Left hindlimb (tissue), 1 donor: ENCODE measurements at places on chromosomes 6 and 20.

GRCh38 chr6:90083891-90084290 lies 189.6 kb downstream of the GJA10 start:
- DNase-seq = no peak

DNA sequence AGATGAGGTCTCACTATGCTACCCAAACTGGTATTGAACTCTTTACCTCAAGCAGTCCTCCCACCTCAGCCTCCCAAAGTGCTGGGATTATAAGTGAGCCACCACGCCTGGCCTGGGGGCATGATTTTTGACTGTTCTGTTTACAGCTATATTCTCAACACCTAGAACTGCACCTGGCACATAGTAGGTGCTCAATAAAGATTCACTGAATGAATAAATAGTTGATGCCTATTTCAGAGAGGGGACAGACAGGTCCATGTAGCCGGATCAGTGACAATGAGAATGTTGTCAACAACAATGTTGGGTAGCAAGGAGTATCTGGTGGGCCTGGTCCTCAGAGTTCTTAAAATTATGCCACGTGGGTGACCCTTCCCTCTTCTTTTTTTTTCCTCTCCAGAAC lies 8.9 kb downstream of the TRAF3IP2 start:
- DNase-seq = no peak

- no peak for DNase-seq
Measured at GRCh38 chr6:118774581-118774980, 119.4 kb upstream of the ASF1A start.

GRCh38 chr6:116096979-116097816 lies 3.5 kb upstream of the NT5DC1 start:
- DNase-seq = no peak

GRCh38 chr20:47982574-47983360 lies 197.5 kb upstream of the SULF2 start:
- no peak for DNase-seq

GRCh38 chr6:34468378-34468892 lies 2.6 kb downstream of the PACSIN1 start:
- DNase-seq = no peak

- peak; percentile 45 for DNase-seq
Measured at GRCh38 chr6:1170794-1171193, 141.1 kb upstream of the FOXQ1 start.

GRCh38 chr20:7463290-7463689 lies 477.0 kb downstream of the HAO1 start:
- DNase-seq = no peak

DNA sequence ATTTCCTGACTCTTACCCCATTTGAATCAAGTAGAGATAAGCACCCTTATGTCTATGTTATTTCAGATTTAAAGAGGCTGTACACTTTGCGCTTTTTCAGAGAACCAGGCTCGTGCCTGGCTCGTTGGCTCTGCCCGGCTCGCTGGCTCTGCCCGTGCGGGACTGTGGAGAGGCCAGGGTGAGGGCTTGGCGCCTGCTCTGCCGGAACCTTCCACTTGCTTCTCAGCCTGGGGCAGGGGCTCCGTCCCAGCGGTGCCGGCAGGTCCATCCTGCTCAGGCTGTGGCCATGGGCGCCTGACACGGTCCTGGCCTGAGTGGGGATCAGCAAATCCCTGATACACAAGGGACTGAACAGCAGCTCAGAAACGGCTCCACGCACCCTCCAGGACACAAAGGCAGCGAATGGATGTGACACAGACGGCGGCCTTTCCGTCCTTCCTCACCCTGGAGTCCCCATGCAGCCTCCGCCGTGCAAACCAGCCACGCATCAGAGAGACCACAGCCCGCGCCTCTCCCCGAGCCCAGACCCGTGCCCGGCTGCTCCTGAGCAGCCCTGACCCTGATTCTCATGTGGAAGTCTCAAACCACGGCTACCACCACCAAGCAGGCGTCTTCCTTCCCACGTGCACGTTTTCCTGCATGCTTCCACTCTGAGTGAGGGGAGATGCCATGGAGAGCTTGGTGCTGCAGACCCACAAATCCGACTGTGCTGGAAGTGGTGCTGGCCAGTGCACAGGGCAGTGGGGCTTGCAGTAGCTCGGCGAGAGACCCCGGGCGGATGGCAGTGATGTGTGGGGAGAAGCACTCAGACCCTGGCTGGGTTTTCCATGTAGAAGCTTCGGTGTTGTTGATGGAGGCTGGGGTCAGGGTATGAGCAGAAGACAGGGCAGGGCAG lies 233.9 kb downstream of the ERMARD start:
- DNase-seq = no peak

- DNase-seq = peak; percentile 44
Measured at GRCh38 chr6:52576054-52576391, 837 bp downstream of the TRAM2 start.

GRCh38 chr6:68689910-68690309 lies 54.8 kb downstream of the ADGRB3 start:
- no peak for DNase-seq

DNA sequence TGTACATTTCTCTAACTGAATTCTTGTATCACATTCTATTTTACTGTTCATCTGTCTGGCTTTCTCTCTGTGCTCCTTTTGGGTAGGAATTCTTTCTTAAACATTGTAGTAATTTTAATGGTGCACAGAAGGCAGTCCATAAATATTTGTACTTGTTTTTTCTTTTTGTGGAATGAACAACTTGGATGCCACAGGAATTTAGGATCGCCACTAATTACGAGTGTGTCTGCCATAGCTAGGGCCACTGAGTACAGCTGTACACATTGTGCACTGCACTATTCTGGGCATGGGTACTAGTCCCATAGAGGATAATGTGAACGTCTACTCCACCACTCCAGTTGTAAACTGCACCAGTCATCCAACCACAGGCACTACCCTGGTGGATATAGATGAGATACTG lies 39.3 kb upstream of the TMEM200A start:
- no peak for DNase-seq

DNA sequence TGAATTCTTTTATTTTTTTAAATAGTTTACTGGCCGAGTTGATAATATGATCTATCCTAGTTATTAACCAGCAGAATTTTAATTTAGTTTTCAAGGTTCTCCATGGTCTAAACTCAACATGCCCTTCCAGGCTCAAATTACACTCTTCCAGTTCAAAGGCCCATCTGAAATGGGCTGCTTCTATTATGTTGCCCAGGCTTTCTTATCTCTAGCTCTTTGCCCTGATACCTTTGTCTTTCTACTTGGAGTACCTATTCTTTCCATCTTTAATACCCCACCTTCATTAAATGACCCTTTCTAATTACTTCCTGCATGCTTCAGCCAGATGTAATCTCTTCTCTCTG lies 541.2 kb upstream of the FLRT3 start:
- no peak for DNase-seq

DNA sequence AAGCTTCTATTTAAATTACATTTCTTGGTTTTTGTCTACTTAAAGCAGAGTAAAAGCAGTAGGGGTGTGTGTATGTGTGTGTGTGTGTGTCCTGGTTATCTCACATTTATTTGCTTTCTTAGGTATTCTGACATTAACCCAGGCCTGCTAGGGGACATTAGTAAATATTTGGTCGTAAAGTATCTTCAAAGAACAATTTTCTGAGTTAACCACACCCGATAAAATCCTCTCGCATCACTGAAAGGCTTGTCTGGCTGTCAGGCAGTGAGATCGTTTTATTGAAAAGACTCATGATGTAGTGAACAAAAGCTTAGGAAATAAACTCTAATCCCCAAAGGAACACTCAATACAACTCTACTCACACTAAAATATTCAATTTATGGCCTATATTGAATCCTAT lies 77.9 kb downstream of the ZNF217 start:
- DNase-seq = no peak

- no peak for DNase-seq
Measured at GRCh38 chr20:39109933-39110818, 148.0 kb downstream of the DHX35 start.

GRCh38 chr6:158649289-158650143 lies at the start of gene SYTL3:
Gene SYTL3, plus strand, starts transcription at chr6:158650054. Its CDS starts 13,215 bp downstream, at chr6:158663269.
- no peak for DNase-seq

DNA sequence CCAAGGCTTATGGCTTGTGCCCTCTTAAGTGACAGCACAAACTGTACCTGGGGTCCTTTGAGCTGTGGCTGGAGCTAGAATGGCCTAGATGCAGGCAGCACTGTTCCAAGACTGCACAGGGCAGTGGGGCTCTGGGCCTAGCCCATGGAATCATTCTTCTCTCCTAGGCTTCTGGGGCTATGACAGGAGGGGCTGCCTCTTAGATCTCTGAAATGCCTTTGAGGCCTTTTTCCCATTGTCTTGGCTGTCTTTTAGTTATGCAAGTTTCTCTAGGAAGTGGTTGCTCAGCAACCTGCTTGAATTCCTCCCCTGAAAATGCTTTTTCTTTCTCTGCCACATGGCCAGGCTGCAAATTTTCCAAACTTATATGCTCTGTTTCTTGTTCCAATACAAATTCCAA lies 183.4 kb downstream of the WDR27 start:
- no peak for DNase-seq

DNA sequence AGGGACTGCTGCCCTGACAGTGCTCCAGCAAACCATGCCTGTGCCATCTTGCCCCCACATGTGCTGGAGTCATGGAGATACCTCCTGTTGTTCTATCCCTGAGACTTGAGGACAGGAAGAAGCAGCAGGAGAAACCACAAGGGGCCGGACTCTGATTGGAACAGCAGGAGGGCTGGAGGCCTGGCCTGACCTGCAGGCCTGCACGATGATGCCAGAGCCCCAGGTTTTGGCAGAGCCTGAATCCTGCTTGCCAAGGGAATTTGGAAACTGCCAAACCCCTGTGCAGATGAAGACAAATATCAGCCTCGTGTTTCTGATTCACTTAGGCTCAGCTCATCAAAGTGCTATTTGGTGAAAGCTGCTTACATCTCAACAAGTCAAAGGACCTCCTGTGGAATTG lies 177.6 kb downstream of the MAFB start:
- no peak for DNase-seq

- no peak for DNase-seq
Measured at GRCh38 chr20:25345721-25346120, 44.9 kb downstream of the ABHD12 start.

DNA sequence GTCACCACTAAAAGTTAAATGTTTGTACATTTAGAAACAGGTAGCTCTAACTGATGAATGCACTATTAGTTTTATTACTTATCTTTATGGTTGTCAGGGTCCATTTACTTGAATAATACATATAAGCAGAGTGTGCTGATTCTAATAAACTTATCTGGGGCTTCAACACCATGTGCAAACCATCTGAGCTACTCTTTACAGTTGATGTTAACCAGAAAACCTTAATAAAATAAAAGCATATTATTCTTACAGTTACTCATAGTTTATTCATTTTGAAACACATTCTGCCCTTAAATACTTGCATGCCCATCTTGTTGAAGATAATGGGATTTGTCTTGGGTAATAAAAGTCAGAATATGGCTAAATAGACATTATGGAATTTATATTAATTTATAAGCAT lies 1042.2 kb downstream of the EPHA7 start:
- no peak for DNase-seq

DNA sequence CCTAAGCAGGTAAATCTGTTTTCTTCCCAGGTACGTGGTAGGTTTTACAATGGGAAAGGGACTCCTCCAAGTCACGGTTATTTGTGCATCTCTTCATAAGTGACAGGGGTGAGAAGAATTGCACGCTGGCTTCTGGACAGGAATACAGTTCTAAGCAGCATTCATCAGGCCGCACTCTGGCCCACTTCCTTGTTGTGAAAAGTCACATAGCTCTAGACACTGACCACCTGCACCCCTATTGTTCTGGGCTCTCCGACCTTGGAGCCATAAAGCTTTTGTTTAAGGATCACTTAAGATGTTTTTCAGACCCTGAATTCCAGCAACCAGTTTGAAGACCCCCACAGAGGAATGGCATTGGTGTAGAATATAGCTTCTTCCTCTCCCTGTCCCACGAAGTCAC lies 31.4 kb downstream of the RAMACL start:
- no peak for DNase-seq

GRCh38 chr6:14059791-14060436 lies 57.7 kb upstream of the CD83 start:
- DNase-seq = no peak

DNA sequence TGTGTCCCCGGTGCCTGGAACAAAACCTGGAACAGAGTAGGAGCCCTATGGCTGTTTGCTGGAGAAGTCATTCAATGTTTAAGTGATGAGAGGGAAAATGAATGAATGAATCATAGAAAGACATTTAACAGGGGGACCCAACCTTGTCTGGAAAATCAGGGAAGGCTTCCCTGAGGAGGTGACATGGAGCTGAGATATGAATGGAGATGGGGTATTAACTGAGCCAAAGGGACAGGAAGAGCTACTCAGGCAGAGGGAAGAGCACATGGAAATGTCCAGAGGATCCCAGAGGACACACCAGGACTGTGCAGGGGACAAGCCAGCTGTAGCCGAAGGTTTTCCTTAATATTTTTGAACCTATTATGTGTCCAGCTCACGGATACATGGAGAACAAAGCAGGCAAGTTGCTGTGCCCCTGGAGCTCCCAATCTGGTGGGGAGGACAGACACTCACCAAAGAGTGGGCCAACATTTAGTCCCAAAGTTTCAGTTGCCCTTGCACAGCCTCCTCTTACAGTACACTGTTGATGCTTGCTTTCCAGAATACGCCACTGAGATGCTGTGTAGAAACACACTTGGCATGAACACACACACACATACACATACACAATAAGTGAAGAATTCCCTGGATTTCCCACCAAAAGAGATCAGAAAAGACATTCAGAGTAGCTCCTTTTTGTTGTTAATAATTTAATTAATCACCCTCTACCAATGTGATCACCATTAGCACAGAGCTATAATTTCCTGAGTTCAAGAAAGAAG lies 77.0 kb upstream of the PTPN1 start:
- no peak for DNase-seq

DNA sequence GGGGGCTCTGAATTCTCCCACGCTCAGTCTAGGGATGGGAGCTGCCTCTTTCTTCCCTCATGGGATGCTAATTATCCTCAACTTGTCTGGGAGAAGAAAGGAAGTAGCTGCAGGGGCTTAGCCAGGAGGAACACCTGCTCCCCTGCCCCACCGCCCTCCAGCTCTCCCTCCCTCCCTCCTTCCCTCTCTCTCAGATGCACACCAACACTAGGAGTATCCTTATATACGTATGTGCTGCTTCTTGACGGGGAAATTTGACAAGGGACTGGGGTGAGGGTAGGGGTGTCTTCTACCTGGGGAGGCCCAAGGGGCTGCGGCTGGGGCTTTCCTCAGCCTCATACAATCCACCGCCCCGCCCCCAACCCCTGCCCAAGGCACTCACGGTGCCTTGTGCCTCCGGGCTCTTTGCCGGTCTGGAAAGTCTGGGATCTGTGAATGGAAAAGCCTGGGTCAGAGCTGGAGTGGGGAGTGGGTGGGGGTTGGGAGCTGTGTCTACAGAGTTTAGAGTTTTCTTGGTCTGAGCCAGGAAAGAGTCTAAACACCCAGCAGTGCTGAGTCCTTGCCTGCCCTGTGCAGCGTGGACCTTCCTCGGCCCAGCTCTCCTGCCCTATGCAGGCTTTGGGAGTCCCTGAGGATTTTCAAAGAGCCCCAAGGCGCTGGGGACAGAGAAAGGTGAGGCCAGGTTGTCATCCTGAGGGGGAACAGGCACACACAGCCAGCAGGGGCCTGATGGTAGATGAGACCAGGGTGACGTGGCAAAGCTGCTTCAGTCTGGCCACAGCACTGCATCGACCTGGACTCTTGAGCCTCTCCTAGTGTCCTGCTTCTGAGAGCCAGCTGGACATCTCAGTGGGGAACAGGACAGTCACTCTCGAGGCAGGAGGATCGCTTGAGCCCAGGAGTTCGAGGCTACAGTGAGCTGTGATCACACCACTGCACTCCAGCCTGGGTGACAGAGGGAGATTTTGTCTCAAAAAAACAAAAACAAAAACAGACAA lies 29.3 kb upstream of the EMILIN3 start:
- DNase-seq = peak; percentile 86
